ENCODE measurements at places on chromosomes 3 and 15.

GRCh38 chr3:61561374-61562041 lies at the start of gene PTPRG:
TSS of gene PTPRG (plus strand) at chr3:61561571. CDS start at chr3:61562288, 717 bp downstream.
- DNase-seq = peak; percentile 18

DNA sequence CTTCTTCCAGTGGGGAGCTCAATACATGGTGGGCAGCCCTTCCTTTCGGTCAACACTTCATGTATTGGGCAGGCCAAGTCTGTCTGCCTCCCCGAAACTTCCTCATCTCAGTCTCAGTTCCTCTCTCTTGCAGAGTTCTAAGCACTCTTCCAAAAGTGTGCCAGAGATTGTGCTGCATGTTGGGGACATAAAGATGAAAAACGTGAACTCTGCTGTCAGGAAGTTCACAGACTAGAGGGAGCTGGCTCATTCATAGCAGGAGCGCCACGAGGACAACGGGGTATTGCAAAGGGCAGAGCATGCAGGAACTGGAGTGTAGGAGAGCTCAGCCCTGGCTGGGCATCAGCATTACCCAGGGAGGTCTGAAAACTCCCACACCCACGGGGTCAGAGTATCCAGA lies 15.3 kb upstream of the EPHB3 start:
- no peak for DNase-seq

DNA sequence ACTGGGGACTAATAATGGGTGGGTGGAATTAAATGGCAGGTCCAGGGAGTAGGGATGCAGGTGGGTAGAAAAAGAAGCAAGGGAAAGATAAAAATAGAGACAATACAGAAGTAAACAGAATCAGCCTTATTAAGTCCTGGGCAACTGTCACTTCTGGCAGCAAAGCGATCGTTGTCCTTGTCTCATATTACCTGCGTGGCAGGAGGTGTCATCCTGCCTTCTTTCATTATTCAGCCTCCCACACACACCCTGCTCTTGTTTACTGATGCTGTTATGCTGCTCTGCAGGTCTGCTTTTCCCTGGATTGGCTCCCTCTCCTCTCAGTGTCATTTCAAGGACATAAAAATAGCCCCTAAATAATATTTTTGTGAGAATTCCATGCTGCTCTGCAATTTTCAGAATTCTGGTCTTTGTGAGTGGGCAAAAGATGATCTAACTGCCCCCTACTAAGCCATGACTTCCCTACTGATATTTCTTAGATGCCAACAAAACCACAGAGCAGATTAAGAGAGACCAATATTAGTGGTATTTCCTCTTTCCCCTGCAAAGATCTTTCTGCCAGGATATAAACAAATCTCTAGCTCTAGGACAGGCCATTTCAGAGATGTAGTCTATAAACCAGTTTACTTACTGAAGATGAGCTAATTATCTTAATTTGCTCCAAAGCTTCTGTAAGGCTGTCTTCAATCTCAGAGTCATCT lies 8.5 kb downstream of the VEPH1 start:
- DNase-seq = no peak

DNA sequence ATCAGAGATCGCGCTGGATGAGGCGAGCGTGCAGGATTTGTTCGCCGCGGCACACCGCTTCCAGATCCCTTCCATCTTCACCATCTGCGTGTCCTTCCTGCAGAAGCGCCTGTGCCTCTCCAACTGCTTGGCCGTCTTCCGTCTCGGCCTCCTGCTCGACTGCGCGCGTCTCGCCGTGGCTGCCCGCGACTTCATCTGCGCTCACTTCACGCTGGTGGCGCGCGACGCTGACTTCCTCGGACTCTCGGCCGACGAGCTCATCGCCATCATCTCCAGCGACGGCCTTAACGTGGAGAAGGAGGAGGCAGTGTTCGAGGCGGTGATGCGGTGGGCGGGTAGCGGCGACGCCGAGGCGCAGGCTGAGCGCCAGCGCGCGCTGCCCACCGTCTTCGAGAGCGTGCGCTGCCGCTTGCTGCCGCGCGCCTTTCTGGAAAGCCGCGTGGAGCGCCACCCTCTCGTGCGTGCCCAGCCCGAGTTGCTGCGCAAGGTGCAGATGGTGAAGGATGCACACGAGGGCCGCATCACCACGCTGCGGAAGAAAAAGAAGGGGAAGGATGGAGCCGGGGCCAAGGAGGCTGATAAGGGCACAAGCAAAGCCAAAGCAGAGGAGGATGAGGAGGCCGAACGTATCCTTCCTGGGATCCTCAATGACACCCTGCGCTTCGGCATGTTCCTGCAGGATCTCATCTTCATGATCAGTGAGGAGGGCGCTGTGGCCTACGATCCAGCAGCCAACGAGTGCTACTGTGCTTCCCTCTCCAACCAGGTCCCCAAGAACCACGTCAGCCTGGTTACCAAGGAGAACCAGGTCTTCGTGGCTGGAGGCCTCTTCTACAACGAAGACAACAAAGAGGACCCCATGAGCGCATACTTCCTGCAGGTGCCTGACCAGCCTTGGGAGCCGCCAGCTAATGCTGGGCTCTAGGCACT lies 819 bp downstream of the KLHL40 start:
- DNase-seq = no peak

- DNase-seq = no peak
Measured at GRCh38 chr3:5480190-5480589, 292.7 kb downstream of the EDEM1 start.

DNA sequence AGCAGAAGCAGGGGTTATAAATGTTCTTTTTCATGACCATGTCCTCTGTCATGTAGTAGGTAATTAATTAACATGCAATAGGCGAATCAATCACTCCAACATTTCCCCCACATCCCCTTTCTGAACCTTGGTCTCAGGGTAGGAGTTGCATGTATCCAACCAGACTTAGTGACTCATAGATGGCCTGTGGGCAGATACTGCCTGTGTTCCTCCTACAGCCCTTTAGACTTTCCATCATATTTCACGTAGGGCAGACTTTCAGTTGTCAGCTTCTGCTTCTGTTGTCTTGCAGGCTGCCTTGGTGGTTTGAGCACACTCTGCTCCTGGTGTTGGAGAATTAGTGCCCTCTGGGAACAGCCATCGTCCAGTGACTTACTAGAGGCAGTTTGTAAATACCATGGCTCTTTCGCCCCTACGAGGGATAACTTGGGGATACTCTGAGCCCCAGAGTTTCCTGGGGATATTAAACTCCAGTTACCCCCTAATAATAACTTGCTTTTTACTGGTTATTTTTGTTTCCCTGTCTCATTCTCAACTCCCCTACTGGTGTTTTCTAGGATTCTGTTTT lies 244.4 kb downstream of the EDEM1 start:
- DNase-seq = no peak

GRCh38 chr15:67090297-67091070 lies 25.1 kb downstream of the SMAD3 start:
- no peak for DNase-seq

- DNase-seq = peak; percentile 4
Measured at GRCh38 chr3:148727231-148727630, 29.5 kb downstream of the AGTR1 start.

- no peak for DNase-seq
Measured at GRCh38 chr3:121883507-121883906, 10.7 kb upstream of the SLC15A2 start.

All from activated CD4-positive, alpha-beta T cell treated with anti-CD3 and anti-CD28 coated beads, Interleukin-2, amount 50 U/mL, for 48 hours (primary cell).